ENCODE measurements at places on chromosomes 6 and 20.
A peak's percentile ranks its signal among the peaks of the same experiment; 100 is the strongest.

DNA sequence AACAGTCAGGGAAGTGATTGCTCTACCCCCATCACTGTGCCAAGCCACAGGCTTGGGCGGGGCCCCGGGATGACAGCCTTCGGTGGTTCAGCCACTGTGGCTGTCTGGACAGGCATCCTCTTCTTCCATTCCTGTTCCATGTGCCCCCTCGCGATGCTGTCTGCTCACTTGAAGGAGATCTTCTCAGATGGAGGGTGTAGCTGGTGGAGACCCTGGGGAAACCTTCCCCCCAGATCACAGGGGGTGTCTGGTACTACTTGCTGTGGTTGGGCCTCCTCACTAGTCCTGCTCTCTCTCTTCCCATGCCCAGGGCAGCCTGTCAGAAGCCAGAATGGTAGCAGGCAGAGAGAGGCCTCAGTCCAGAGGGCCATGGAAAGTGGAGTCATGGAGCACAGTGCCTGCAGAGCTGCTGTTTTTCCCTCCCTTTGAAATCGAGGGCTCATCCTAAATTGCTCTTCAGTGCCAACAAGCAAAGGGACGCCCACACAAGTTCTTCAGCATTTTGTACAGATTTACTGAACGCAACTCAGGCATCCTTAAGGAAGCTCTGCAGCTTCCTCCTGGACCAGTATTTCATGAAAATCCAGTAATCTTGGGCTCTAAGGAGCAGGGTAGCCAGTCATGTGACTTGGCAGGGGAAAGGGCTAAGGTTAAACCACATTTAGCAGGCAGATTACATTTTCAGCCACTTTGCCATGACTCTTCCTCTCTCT is 326.6 kb downstream of the ZFAND3 start:
- no peak for DNase-seq

DNA sequence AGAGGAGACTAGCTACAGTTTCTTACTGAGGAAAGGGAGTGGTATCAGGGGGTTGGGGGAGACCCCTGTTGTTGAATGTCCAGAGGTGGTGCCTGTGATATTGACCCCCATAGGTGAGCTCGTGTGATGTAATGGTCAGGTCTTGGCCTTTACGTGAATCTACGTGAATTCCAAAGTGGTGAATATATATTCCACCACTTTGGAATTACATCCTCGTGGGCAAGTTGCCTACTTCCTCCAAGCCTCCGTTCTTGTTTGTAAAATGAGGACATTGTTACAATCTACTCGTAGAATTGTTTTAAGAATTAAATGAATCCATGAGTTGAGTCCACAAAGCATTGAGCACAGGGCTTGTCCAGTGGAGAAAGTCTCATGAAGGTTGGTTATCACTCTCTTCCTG is 47.3 kb downstream of the TSHZ2 start:
- no peak for DNase-seq

GRCh38 chr6:112016320-112016719 is 37.6 kb upstream of the CCN6 start:
- no peak for DNase-seq

DNA sequence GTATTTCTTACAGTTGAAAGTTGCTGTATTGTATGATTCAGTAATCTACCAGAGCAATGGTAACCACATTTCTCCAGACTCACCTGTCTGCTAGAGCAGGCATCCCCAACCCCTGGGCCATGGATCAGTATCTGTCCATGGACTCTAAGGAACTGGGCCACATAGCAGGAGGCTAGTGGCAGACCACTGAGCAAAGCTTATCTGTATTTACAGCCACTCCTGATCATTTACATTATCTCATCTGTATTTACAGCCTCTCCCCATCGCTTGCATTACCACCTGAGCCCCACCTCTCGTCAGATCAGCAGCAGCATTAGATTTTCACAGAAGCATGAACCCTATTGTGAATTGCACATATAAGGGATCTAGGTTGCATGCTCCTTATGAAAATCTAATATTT is 60.3 kb upstream of the MANEA start:
- no peak for DNase-seq

GRCh38 chr6:75431379-75431778 is 62.2 kb downstream of the FILIP1 start:
- peak; percentile 37 for DNase-seq

- no peak for DNase-seq
Measured at GRCh38 chr20:38152621-38153221, 12.3 kb downstream of the TGM2 start.

- DNase-seq = no peak
Measured at GRCh38 chr20:64063389-64064144, 569 bp downstream of the TCEA2 start.

DNA sequence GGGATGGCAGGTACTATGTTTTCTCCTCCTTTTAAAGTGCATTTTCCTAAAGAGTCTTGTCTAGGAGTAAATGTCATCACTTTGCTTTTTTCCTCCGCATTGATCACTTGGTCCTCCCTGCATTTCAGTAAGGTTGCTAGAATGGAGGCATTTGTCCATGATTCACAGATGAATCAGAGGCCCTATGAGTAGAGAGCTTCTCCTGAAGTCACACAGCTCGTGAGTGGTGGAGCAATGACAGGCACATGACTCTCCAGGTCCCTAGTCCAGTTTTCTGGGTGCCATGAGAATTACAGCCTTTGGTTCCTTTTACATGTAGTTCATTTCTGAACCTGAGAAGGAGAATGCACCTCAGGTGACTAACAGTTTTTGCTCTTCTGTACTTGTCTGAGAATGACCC is 50.5 kb downstream of the HLA-A start:
- DNase-seq = peak; percentile 12

DNA sequence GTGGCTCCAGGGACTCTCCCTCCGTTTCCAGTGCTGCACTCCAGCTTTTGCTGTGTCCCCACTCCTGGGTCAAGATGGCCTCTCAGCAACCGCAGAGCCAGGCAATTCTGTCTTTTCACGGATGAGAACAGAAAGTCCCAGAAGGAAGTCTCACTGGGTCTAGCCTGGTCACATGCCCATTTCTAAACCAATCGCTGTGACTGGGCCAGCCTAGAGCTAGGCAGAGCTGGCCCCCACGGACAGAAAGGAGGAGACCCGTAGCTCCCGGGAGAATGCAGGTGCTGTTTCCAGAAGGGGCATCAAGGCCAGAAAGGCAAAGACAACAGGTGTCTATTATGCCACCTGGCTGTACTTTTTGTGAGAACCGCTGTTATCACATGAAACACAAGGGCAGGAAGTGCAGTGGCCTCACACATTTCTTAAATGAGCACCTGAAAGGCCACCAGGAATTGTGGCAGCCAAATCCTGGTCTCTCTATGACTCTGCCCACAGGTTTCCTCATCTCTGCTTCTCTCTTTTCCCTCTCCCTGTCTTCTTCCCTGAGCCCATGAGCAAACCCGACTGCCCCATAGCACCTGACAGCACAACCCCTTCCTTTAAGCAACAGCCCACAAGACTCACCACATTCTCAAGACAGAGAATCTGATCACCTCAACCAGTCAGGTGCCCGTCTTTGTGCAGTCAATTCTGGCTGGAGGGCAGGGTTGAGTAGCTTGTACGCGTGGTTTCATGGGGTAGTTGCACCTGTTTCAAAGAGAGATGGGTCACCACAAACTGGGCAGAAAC is 37.1 kb upstream of the B4GALT5 start:
- no peak for DNase-seq

- DNase-seq = peak; percentile 89
Measured at GRCh38 chr6:34656378-34657036, 40.1 kb downstream of the ILRUN start.

DNA sequence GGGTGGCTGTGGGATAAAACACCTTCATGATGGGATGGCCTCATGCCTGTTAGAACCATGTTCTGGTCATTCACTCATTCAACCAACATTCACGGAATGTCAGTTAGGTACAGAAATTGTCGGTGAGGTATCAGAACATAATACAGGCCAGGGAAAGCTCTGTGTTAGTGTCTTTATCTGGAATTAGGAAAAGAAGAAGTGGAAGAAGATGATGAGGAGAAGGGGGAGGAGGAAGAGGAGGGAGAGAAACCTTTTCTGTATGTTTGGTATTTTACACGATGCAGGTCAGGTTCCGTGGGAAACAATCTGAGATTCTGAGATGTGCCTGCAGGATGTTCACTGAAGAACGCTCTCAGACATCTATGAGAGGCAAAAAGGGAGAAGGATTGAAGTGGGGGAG is 5.6 kb downstream of the ADTRP start:
- no peak for DNase-seq

DNA sequence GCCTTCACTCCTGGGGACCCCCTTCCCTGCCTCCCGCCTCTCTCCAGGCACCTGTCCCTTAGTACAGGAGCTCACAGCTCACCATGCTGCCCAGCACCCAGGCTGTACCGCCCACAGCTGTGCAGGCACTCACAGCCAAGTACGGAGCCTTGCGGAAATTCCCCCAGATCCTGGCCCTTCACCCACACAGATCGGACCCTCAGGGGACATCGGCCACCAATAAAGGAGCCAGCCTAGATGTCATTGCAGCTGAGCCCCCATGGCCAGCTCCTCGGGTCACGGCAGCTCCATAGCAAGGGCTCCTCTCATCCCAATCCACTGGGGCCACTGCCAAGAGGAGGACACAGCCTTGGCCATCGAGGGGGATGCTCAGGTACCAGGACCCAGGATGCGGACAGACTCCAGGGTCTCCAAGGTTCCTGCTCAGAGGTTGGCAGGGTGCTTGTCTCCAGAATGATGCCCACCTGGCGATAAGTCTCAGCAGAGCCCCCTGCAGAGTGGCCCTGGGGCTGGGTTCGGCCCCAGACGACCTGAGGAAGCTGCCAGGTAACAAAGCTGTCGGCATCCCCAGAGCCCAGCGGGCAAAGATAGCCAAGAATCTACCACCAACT is 82.3 kb downstream of the YTHDF1 start:
- no peak for DNase-seq

Data from amniotic epithelial cell (primary cell).